Activated CD8-positive, alpha-beta memory T cell treated with anti-CD3 and anti-CD28 coated beads for 1 hour (primary cell): ENCODE measurements at places on chromosomes 16 and 17.

- no peak for DNase-seq
Measured at GRCh38 chr16:88970050-88970449, 7.0 kb downstream of the CBFA2T3 start.

GRCh38 chr17:80796430-80796861 is 195.2 kb upstream of the CHMP6 start:
- no peak for DNase-seq

DNA sequence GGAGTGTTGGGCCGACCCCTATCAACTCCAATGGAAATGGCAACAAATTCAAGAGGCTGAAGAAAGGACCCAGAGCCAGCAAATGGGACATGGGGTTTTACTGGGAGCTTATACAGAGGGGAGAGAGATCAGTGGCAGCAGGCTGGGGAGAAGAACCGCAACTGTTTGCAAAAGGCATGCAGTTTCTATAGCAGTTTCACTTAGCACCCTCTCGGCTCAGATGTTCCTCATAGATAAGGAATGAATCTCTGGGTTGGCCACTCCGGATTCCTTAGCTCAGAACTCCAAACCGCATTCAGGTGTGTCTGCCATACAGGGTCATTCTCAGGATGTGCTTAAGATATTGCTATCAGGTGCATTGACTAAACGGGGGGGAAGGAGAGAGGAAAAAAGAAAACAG is 71.1 kb upstream of the RPL38 start:
- no peak for DNase-seq

- DNase-seq: no peak
Measured at GRCh38 chr16:64417711-64418227, 704.1 kb downstream of the CDH11 start.

DNA sequence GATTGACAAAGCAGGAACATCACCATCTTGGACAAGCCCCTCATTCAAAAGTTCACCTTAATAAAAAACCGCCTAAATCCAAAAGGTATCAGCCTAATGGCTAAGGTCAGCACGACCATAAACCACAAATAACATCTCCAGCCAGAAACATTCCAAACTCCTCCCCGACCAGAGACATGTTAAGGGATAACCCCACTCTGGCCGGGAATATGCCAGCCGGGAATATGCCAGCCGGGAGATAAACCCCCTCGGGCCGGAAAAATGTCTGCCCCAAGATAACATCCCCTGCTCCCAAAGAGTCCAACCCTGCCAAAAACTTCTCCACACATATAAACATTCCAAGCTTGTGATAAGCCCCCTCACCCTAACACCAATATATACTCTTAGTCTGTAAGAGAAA is 1.4 kb downstream of the DHX33 start:
- DNase-seq: no peak

DNA sequence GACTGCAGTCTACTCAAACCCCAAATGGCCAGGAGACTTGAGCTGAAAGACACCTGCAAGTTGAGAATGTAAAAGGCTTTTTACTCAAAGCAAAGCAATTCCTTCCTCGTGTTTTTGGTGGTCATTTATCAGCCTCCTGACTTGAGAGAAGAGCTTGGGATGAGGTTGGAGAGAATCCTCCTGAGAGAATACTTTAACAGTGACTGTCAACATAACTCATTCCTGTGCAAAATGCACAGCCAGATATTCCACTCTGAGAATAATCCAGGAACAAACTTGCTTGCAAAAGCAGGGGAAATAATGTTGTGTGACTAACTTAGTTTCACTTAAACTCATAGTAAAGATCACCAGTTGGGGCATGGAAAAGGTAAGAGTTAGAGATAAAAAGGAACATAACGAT is 53.4 kb downstream of the SNTB2 start:
- DNase-seq: no peak

GRCh38 chr17:80455336-80455710 is 21.1 kb downstream of the NPTX1 start:
- peak; percentile 26 for DNase-seq

- no peak for DNase-seq
Measured at GRCh38 chr16:63981639-63982038, 1140.2 kb downstream of the CDH11 start.

GRCh38 chr17:29565643-29566472 is 979 bp downstream of the ABHD15 start:
- DNase-seq: peak; percentile 37

DNA sequence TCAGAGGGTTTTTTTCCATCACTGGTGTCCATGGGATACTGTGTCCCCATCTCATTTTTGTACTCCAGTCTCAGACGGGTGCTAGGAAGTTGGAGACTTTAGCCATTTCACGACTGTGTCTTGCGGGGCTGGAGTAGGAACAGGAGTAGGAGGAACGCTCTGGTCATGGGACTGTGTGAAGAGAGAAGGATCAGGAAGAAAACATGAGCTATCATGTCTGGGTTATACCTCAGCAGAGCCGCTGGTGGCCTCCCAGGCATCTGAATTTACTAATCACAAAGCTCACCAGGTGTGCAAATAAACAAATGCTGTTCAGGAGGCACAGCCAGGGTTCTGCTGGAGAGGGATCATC is 225.4 kb downstream of the SEC14L1 start:
- DNase-seq: no peak

GRCh38 chr16:1278477-1278876 is 22.6 kb downstream of the TPSD1 start:
- DNase-seq: no peak

GRCh38 chr17:59493867-59494266 is 71.5 kb upstream of the DHX40 start:
- no peak for DNase-seq

- no peak for DNase-seq
Measured at GRCh38 chr16:29307598-29308507, 98.7 kb downstream of the NPIPB11 start.

- no peak for DNase-seq
Measured at GRCh38 chr16:14364386-14365199, 265.5 kb downstream of the PARN start.

GRCh38 chr17:7579001-7579833 is at the start of gene CD68:
CD68 (plus strand) TSS chr17:7579638; CDS start chr17:7579678, 40 bp downstream.
- DNase-seq: peak; percentile 28

DNA sequence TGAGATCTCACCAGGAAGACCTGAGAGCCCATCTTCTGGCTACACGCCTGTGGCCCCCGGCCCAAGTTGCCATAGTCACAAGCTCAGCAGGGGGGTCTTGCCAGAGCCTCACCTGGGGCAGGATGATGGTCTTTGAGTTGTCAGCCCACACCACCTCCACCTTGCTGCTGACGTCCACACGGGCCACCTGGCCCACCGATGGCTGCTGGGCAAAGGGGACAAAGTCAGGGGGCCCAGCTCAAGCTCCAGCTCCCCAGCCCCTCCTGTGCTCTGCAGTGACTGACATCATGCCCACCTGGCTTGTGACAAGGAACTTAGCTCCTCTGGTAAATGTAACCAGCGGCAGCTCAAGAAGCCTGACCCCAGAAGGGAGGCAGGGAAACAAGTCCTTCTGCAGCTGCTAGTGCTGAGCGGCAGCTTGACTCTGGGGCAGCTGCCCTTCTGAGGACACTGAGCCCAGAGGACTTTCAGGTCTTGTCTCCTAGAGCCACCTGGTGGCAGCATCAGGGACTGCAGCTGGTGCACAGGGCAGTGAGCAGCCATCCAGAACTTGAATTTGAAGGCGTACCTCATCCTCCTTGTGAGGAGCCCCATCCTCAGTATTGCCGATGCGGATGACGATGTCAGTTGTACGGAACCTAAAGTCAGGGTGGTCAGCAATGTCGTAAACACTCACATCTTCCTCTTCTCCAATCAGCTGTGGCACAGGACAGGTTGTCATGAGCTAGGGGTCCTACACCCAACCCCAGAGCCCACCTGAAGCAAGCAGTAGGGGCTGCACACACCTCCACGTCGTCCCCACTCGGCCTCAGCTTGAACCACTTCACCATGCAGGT is 13.5 kb downstream of the SPHK1 start:
- DNase-seq: peak; percentile 78

- no peak for DNase-seq
Measured at GRCh38 chr17:72858826-72859495, 233.5 kb downstream of the SLC39A11 start.

DNA sequence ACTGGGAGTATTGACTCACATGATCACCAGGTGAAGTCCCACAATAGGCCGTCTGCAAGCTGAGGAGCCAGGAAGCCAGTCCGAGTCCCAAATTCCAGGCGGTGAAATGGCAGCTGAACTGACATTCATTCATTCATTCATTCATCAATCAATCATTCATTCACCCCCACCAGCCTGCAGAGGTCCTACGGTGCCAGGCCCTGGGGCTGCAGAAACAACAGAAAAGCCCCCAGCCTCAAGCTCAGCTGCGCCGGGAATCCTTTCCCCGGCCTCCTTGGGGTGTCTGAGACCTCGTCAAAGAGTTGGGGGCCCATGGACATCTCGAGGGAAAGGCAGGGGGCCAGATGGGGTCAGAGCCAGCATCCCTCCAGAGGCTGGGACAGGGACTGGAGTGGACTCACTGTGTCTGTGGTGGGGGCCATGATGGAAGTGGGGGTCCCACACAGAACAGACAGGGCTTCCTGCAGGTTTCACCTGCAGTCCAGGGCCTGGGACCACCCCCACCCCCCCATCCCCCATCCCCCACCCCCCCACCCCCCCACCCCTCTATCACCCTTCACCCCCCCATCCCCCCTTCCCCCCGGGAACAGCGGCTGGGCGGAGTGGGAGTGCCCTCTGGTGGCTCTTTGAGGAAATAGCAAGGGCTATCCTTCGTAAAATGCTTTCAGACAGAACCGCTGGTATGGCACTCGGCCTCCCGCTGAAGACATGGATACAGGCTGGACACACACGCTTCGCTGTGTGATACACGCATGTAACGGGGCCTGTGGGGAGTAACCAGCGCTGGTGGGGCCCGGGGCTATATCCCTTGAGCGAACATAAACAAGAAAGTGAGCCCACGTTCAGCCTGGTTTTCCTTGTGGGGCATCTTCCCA is 8.5 kb upstream of the ZC3H18 start:
- peak; percentile 9 for DNase-seq

DNA sequence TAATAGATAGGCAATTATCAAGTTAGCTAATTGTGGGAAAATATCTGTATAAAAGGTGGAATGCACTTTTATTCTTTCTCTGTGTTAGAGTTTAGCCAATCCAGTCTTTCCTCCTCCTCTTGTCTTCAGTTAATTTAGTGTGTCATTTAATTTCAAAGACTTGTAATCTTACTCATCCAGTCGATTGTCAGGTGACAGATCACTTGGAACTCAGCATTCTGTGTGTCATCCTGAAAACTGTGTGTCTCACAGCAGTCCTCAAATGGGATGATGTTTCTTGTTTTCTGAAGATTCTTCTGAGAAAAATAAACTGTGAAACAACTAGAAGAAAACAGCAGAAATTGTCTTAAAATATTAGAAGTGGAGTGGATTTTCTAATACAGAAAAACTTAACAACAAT is 290 bp upstream of the KRTAP4-1 start:
- no peak for DNase-seq

DNA sequence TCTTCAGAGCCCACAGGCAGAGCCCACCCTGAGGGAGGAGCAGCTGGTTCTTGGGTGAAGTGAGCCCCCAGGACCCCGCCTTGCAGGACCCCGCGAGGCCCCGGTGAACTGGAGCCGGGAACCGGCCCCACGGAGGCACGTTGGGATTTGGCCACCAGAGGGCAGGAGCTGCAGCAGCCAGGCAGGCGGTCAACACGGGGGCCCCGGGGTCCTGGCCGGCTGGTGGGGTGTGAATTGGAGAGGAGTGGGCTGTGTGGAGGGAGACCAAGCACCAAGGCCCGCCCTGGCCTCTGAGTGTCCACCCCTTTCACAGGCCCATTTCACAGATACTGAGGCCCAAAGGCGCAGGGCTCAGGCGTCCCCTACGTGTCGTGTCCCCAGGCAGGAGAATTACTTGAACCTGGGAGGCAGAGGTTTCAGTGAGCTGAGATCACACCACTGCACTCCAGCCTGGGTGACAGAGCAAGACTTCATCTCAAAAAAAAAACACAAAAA is 2.2 kb downstream of the DPEP1 start:
- DNase-seq: peak; percentile 11

DNA sequence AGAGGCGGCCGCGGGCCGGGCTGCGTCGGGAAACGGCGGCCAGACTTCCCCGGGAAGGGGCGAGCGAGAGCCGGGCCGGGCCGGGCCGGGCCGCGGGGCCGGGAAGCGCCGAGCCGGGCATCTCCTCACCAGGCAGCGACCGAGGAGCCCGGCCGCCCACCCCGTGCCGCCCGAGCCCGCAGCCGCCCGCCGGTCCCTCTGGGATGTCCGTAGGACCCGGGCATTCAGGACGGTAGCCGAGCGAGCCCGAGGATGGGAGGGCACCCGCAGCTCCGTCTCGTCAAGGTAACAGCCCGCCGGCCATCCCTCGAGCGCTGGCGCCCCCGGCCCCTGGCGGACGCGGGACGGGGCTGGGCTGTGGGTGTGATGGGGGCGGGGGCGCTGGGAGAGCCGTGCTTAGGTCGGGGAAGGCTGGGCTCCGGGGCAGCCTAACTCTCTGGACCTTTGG is at the start of gene CRHR1:
Gene CRHR1 (plus strand): TSS at position 28 of the 448 bp plus-strand sequence. CDS start 225 bp downstream, at position 253.
- DNase-seq: no peak

DNA sequence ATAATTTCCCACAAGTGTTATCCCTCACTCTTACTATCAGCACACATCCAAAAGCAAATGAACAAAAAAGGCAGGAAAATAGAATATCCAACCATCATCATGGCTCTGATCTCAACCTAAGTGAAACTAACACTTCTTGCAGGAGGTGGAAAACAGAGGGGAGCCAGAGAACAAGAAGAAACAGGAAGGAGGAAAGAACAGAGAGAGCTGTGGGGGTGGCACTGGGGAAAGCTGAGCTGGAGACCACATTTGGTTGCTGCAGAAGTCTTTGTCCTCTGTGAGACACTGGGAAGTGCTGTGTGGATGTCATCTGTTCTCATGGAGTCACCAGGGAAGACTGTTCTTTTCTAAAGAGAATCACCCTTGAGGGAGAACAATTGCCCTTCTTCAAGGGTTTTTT is 34.7 kb downstream of the GRB7 start:
- DNase-seq: no peak

- no peak for DNase-seq
Measured at GRCh38 chr16:10678655-10679054, 16.1 kb downstream of the TEKT5 start.

DNA sequence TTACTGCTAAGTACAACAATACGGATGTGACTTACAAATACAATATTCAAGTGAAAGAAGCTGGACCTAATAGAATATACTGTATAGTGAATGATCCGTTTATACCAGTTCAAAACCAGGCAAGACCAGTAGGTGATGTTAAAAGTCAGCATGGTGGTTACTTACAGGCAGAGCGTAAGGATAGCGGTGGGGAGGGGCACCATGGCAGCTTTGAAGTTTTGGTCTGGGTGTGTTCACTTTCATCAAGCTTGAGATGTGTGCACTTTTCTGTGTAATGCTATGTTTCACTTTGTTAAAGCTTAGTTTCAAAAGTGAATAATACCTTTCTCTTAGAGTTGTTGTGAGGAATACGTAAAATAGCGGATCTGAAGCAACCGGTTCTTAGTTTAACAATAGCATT is 16.5 kb upstream of the SLC35G3 start:
- DNase-seq: no peak

- no peak for DNase-seq
Measured at GRCh38 chr17:69539781-69540319, 125.4 kb downstream of the MAP2K6 start.

DNA sequence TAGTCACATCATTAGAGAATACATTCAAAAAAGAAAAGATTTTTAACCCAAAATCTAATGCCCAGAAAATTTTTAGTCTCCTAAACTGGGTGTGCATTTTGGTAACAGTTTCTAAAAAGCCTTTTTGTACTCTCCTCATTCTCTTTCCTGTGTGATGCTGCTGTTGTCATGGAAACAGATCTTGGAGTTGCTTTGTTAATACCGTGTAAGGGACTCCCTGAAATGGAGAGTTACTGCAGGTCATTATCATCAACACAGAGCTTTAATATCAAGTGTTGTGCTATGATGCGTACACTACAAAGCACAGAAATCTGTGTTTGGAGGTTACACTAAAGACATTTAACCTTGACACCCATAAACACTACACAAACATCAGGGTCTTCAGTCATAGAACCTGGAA is 216.3 kb downstream of the PRKCA start:
- DNase-seq: no peak
